ENCODE measurements at places on chromosomes 4 and X. TPM values are rescaled to one million over a fixed set of nuclear protein-coding genes. Genes with fewer than 3 reads are reported as not detected.
A peak's percentile ranks its signal among the peaks of the same experiment; 100 is the strongest.

DNA sequence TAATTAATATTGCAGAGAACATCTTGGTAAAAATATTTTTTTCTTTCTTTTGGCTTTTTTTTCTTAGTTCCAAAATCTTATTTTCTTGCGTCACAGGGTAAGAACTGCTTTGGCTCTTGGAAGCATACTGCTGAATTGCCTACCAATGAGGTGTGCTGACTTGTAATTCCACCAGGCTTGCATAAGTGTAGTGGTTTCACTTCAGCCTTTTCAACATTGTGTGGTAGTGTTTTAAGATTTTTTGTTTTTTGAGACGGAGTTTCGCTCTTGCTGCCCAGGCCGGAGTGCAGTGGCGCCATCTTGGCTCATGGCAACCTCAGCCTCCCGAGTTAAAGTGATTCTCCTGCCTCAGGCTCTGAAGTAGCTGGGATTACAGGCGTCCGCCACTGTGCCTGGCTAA, 42.4 kb downstream of the N4BP2 start:
- no peaks in the 10 kb centered on the region for H3K27me3 ChIP-seq
- no peak overlapping the region for H3K4me3 ChIP-seq
- no peak overlapping the region for H3K27ac ChIP-seq

DNA sequence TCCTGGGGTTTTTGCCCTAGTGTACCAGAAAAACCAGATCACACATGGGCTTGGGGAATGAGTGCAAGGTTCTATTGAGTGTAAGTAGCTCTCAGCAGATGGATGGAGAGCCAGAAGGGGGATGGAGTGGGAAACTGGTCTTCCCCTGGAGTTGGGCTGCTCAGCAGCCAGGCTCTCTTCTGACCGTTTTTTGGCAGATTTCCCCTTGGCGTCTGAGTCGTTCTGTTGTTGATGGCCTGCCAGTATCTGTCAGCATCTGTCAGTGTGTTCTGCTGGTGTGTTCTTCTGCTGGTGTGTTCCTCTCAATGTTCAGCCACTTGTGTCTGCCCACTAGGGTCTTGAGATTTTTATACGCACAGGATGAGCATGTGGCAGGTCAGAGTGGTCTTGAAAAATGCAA, 633.9 kb upstream of the CPEB2 start:
- no peak overlapping the region for H3K4me3 ChIP-seq
- DNase-seq, result no peak
- H3K4me1 ChIP-seq, result no peaks in the 10 kb centered on the region
- no peaks in the 10 kb centered on the region for H3K36me3 ChIP-seq
- no peak overlapping the region for H3K27ac ChIP-seq

DNA sequence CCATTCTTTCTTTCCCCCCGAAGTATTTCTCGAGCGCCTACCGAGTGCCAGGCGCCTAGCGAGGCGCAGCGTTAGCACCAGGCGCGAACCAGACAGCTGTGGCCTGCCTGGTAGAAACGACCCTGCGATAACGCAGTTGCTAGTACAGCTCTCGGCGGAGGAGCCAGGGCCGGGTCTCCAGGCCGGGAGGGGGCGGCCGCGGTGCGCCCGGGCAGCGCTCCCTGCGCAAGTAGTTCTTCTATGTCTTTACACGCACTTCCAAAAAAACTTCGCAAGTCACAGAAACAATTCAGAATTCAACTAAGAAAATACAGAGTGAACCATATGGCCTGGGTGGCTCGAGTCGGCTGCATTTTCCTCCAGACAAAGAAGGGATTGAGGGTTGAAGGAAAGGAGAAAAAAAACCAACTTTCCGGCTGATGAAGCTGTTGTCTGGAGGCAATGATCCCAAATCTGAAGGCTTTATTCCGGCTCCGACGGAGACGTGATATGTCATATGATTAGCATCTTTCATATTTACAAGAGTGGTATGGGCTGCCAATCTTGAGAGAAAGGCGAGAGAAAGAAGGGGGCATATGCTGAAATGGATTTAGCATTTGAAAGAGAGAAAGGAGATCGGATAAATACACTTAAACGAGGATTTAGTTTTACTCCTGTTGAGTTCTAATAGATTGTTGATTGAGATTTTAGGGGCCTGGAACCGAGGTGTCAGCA, 7.2 kb upstream of the NEUROG2 start:
- H3K27ac ChIP-seq, result no peak overlapping the region
- H3K27me3 ChIP-seq, result peaks cover 53% of the 10 kb centered on the region
- H3K36me3 ChIP-seq, result no peaks in the 10 kb centered on the region
- peak overlapping the region; percentile 20 for H3K4me3 ChIP-seq

The NAP1L2 gene
- 19.1 TPM for total RNA-seq

The CFAP299 gene
- not detected for total RNA-seq

DNA sequence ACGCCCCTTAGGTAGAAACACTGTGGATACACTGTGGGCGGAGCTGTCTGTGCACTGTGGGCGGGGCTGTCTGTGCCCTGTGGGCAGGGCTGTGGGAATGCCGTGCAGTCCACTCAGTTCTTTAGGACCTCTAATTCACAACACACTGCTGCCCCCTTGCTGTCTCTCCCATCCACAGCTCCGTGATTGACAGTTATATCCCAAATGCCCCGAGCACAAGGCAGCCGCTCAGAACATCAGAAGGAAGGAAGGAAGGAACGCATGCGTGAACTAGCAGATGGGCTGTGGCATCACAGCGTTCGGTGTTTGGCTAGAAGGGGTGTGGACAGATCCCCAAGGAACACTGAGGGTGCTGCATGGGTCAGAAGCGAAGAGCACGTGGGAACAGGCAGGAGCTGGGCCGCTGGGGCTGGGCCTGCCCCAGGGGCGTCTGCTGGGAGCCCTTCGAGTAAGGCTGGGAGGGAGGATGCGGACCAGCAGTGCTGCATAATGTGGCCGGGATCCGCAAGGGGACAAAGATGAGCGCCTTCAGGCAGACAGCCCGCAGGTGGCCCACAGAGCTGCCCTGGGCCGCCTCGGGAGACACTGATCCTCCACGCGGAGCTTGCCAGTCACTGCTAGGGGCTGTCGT, 29.8 kb downstream of the ACOX3 start:
- DNase-seq, result no peak
- H3K4me1 ChIP-seq, result peaks cover 27% of the 10 kb centered on the region
- peaks cover 20% of the 10 kb centered on the region for H3K36me3 ChIP-seq
- no peak overlapping the region for H3K27ac ChIP-seq

- H3K27me3 ChIP-seq, result no peaks in the 10 kb centered on the region
- no peaks in the 10 kb centered on the region for H3K4me1 ChIP-seq
Measured at GRCh38 chr4:59339631-59340030, 1860.5 kb upstream of the ADGRL3 start.

The TDO2 gene
- total RNA-seq, result not detected

DNA sequence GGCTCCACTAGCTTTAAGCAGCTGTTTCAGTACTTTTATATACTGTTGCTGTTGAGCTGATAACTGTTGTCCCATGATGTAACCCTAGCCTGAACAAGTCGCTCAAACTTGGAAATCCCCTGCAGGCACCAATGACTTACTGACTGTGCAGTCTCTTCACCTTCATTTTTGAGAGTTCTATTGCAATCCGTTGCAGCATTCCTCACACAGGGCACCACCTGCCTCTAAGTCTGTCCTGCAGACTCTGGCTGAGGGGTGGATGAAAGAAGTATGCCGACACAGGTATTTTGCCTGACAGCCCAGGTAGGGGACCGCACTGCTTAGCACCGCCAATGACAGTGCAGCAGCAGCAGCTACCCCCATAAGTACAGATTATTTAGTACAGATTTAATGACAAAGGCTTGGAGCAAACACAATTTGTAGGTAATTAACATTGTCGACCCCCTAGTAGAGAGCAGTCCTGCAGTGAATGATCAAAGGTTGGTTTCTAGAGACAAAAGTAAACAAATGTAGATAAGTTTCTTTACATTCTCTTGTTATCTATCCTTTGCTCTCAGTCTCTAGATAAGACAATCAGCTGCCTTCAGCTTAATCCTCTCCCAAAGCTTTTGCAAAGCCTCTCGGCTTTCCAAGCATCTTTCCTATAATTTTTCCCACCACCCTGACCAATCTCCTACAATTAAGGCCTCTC, 205.0 kb downstream of the PABPC4L start:
- no peak overlapping the region for H3K27ac ChIP-seq
- H3K27me3 ChIP-seq, result no peaks in the 10 kb centered on the region
- no peak for DNase-seq
- H3K4me3 ChIP-seq, result no peak overlapping the region

DNA sequence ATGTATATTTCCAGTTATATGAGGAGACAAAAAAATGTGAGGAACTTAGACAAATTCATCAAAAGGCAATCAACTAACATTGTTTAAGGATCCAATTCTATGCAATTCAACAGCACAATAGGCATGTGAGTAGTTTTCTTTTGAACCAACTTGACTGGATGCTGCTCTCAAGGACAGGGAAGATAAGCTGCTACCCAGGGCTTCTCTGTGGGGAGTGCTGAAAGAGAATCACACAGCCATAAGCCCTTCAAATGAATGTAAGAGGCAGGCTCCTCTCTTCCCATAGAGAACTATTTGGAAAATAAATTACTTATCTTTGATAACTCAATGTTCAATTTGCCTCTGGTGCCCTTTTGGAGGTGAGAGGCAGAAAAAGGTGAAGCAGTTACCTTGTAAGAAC, 1413.6 kb downstream of the PCDH7 start:
- no peaks in the 10 kb centered on the region for H3K27me3 ChIP-seq
- H3K4me3 ChIP-seq, result no peak overlapping the region
- no peak for DNase-seq
- H3K4me1 ChIP-seq, result no peaks in the 10 kb centered on the region
- H3K27ac ChIP-seq, result no peak overlapping the region

DNA sequence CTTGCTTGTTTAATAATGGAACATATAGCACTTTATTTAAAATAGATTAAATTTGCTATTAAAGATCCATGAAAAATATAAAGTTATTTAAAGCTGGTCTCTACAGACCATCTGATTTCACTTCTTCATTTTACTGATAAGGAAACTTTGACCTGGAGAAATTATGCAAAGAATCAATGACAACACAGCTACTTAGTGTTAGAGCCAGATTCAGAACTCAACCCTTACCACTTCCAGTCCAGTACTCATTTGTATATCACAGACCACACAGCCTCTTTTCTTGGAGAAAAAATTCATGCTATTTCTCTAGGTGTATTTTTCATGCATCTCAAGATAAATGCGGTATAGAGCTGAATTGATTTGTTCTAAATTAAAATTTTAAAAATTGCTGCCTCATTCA, 34.0 kb downstream of the WDFY3 start:
- H3K36me3 ChIP-seq, result no peaks in the 10 kb centered on the region
- no peak overlapping the region for H3K27ac ChIP-seq
- DNase-seq, result no peak
- H3K27me3 ChIP-seq, result no peaks in the 10 kb centered on the region
- no peak overlapping the region for H3K4me3 ChIP-seq
- H3K4me1 ChIP-seq, result no peaks in the 10 kb centered on the region

DNA sequence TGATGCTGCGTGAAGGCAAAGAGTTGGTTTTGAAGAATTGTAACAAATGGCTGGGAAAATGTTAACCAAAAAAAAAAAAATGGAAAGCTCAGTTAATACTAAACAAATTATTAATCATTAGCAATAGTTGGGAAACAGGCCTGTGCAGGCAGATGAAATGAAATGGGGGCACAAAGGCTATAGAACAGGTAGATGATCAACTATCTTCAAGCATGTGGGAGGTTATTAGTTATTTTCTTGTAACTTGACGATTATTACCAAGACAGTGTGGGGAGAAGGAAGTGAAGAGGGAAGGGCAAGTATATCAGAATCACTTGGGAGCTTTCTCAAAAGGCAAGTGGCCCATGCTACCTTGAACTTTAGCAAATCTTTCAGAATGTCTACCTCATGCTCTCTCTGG, 351.9 kb downstream of the BCOR start:
- H3K27me3 ChIP-seq, result no peaks in the 10 kb centered on the region
- no peak for DNase-seq
- no peak overlapping the region for H3K4me3 ChIP-seq
- H3K36me3 ChIP-seq, result no peaks in the 10 kb centered on the region
- no peaks in the 10 kb centered on the region for H3K4me1 ChIP-seq
- no peak overlapping the region for H3K27ac ChIP-seq

DNA sequence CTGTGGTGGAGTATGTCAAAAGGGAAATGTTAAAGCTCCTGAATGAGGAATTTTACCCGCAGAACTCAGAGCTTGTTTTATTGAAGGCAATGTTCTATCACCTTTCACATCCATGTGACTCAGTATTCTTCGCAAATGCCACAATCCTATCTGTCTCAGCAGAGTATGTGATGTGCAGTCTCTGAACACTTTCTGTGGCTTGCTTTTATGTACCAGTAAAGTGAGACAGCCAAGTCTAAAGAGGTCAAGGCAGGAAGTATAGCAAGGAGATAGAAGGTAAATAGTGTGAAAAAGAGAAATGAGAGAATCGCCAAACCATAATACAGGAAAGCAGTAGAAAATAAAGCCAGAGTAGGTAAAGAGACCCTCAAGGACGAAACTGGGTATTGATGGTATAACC, 515.8 kb downstream of the RAB28 start:
- no peak overlapping the region for H3K27ac ChIP-seq
- DNase-seq, result no peak
- no peaks in the 10 kb centered on the region for H3K27me3 ChIP-seq
- H3K36me3 ChIP-seq, result no peaks in the 10 kb centered on the region

- DNase-seq, result no peak
- H3K27ac ChIP-seq, result no peak overlapping the region
- H3K36me3 ChIP-seq, result no peaks in the 10 kb centered on the region
- H3K4me1 ChIP-seq, result no peaks in the 10 kb centered on the region
- H3K27me3 ChIP-seq, result no peaks in the 10 kb centered on the region
- no peak overlapping the region for H3K4me3 ChIP-seq
Measured at GRCh38 chrX:133068461-133068860, 28.4 kb downstream of the USP26 start.

- H3K27me3 ChIP-seq, result no peaks in the 10 kb centered on the region
- no peaks in the 10 kb centered on the region for H3K36me3 ChIP-seq
- H3K4me3 ChIP-seq, result no peak overlapping the region
- no peaks in the 10 kb centered on the region for H3K4me1 ChIP-seq
- H3K27ac ChIP-seq, result no peak overlapping the region
Measured at GRCh38 chr4:177573507-177573906, 131.3 kb upstream of the AGA start.

The FOXP3 gene
- total RNA-seq, result 3.5 TPM
